Progenitor cell of endocrine pancreas (in vitro differentiated cells): ENCODE measurements at places on chromosomes 5 and 9.

- DNase-seq: no peak
Observed at GRCh38 chr5:158162026-158162425, 303.1 kb upstream of the CLINT1 start.

- peak; percentile 28 for DNase-seq
Observed at GRCh38 chr5:16713386-16713928, 96.7 kb upstream of the RETREG1 start.

GRCh38 chr5:45691656-45692055 lies 4.5 kb downstream of the HCN1 start:
- DNase-seq: no peak

DNA sequence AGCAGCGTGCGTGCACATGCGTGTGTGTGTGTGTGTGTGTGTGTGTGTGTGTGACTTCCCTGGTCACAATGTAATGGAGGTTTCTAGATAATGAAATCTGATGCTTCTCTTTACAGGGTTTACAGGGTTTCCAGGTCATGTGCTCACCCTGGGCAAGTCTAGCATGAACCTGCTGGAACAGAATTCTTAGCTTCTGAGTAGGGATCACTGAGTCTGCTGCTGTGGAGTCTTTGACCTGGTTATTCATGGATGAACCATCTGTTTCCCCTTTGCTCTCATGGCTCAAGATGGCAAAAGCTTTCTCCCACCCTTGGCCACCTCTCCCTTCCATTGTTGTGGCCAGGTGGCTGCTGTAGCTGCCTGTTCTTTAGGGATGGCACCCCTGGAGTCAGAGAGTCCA lies 111.6 kb upstream of the SHB start:
- DNase-seq: no peak

GRCh38 chr5:126265917-126266316 lies 157.3 kb upstream of the GRAMD2B start:
- no peak for DNase-seq

DNA sequence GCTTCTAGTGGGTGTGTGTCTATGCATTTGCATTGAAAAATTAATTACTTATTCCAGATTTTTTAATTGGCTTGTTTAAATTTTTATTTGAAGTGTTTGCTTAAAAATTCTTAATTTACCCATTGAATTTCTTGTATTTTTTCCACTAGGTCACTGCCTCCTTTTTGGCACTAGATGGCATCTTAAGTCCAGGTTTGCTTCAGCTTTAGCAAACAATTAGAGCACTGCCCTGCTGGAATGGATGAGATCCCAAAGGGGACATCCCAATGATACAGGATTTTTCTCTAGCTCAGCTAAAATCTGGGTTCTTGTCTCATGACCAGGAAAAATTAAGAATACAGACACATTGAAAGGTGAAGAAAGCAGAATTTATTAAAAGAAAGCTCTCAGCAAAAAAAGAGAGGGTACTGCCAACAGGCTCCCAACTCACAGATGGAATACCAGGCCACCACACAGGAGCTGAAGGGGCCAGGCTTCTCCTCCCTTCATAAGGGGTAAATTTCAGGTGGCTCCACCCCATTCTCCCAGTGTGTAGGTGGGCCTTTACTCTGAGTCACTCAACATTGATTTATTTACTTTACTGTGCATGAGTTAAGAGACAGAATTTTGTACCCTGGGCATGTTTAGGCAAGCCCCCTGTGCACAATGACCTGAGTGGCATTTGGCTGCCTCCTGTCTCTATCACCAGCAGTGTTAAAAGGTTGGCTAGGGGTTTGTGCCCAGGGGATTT lies 532.4 kb downstream of the ANXA1 start:
- DNase-seq: no peak

DNA sequence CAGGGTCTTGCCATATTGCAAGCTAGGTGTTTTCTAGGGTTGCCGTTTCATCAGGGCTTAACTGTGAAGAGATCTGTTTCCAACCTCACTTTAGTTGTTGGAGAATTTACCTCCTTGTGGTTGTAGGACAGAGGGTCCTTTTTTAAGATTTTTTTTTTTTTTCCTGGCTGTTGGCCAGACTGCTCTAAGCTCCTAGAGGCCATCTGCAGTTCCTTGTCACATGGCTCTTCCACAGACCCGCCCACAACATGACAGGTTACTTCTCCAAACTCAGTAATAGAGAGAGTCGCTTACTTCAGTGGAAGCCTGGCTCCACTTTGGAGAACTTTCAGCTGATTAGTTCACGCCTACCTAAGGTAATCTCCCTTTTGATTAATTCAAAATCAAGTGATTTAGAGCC lies 543.7 kb downstream of the DMRTA1 start:
- no peak for DNase-seq

- no peak for DNase-seq
Observed at GRCh38 chr5:55021821-55022220, 2.2 kb upstream of the GZMK start.

DNA sequence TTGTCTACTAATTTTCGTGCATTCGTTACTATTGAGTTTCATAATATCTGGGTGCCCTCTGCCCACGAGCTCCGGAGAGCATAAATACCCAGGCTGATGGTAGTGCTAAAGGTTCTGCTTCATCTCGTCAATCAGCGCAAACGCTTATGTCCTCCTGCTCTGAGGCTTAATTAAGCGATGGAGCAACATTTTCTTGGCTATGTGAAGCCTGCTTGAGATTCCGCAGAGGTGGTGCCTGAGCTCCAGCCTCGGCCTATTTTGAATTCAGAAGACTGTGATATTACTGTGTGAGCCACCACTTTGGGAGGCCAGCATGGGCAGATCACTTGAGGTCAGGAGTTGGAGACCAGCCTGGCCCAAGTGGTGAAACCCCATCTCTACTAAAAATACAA lies 44.8 kb downstream of the ANXA2R start:
- no peak for DNase-seq
